Hematopoietic multipotent progenitor cell treated with erythropoietin and hydrocortisone succinate and interleukin-3 and kit ligand, for 6 days (in vitro differentiated cells): ENCODE measurements at places on chromosomes 16 and 17.

GRCh38 chr16:49462989-49463371 lies 89.4 kb downstream of the C16orf78 start:
- no peak for DNase-seq

DNA sequence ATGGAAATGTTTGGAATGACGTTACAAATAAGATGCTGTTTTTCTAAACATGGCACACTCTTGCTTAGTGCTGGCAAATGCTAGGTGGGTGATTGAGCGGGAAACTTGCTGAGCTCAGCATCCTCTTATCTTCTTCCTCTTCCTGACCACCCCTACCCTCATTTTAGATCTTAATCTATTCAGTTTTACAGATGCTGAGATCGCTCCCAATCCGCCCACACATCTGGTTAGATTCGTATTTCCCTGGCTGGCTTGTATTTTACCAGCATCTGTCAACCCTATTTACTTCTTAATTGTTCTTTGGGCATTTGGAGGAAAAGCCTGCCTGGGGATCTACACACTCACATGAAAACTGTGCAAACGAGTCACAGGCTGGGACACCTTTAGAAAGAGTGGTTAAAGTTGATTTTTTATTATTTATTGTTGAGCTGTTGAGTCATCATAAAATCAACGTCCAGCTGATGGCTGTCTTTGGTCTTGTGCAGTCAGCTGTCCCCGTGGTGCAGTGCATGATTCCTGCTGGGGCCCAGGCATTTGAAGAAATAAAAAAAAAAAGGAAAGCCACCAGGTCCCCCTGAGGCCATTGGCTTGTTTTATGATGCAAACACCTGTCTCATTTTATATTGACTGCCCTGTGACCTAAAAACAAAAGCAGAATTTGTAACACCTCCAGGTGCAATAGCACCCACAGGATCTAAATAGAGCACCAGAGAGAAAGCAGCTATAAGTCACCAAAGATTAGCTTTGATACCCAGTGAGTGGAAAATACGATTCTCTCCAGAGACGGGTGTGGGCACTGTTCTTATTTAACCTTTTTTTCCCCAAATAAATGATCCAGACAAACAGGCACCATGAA lies 258.6 kb downstream of the HS3ST3B1 start:
- DNase-seq = peak; percentile 2

- DNase-seq = no peak
Observed at GRCh38 chr17:72735048-72735447, 357.4 kb downstream of the SLC39A11 start.

DNA sequence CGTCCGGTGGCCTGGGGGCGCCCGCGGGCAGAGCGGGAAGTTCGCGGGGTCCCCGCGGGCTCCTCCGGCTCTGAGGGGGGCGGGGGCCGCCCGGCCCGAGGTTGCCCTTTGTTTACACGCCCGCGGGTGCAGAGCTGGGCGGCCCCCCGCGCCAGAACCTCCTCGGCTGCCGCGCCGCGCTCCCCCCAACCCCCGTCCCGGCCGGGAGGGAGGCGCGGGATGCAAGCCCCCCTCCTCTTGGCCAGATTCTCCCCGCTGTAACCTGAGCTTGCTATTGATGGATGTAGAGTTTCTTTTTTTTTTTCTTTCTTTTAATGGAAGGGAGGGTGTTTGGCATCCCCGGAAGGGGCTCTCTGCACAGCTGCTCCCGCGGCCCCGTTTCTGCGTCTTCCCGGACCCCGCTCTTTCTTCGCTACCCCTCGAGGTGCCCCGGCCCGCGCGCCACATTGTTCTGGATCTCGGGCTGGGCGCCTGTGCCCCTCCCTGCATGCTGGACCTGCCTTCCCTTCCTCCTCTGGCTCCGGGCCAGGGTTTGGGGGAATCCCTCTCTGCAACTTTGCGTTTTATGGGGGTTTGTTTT lies 646 bp downstream of the CBX2 start:
- DNase-seq = peak; percentile 63

DNA sequence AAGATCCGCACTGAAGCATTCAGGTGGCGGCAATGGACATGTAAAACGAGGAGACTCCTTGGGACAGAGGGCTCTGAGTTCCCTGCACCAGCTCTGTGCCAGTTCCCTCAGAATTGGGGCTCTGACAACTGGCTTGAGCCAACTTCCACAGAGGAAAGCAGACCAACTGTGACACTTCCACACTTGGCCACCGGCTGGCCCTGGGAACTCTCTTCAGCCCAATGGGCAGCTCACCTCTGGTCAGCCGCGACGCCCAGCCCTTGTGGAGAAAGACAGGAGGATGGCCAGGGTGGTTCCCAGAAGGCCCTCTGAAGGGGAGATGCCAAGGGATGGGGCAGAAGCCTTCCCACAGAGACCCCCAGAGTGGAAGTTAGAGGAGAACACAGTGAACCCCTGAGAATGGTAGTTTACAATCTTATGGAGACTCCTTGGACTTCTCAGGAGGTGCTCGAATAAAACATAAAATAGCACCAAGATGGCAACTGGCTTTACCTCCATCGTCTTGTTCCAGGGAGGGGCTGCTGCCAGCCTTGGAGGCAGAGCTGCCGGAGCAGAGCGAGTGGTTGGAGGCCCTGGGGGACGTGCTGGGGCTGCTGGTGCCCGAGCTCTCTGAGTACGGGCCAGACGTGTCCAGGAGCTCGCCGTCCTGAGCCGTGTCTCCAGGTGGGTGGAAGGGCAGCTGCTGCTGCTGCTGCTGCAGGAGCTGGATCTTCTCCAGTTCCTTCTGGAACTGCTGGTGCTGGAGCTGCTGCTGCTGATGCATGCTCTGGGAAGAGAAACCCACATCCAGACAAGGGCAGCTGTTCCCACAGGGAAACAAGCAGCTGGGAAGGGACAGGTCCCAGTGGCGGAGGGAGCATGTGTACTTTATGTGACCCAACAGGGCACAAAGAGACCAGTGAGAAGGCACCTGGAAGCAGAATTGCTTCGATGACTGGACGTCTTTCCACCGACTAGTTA lies 35.0 kb upstream of the ICAM2 start:
- no peak for DNase-seq

GRCh38 chr17:67779098-67779672 lies 46.1 kb upstream of the BPTF start:
- DNase-seq = peak; percentile 68

- DNase-seq = no peak
Observed at GRCh38 chr17:43030137-43030767, 5.2 kb downstream of the RND2 start.

GRCh38 chr16:7534749-7535148 lies 202.1 kb downstream of the RBFOX1 start:
- no peak for DNase-seq

DNA sequence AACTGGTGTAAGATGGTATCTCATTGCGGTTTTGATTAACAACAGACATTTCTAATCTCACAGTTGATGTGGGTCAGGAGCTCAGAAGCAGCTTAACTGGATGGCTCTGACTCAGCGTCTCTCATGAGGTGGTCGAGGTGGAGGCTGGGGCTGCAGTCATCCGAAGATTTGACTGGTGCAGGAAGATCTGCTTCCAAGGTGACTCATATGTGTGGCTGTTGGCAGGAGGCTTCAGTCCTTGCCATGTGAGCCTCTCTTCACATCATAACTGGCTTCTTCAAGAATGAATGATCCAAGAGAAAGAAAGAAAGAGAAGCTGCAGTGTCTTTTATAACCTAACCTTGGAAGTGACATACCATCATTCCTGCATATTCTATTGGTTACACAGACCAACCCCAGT lies 376.1 kb downstream of the SEC14L1 start:
- DNase-seq = no peak

- DNase-seq = no peak
Observed at GRCh38 chr17:39118674-39119419, 32.6 kb downstream of the PLXDC1 start.
